Activated naive CD4-positive, alpha-beta T cell treated with anti-CD3 and anti-CD28 coated beads, Interleukin-2, amount 50 U/mL, for 72 hours (primary cell): ENCODE measurements at places on chromosomes 2 and 18. TPM values are rescaled to one million over a fixed set of nuclear protein-coding genes. Genes with fewer than 3 reads are reported as not detected.

The SFT2D3 gene
- 3.5 TPM for total RNA-seq

The REG1A gene
- not detected for total RNA-seq

The SERPINB2 gene
- not detected for total RNA-seq

The C1QL2 gene
- not detected for total RNA-seq

The RTP5 gene
- total RNA-seq = 0.09 TPM

The EVA1A gene
- 0.72 TPM for total RNA-seq

The ADCYAP1 gene
- total RNA-seq = not detected

The TCF23 gene
- 0.07 TPM for total RNA-seq

The IL1A gene
- total RNA-seq = 0.49 TPM

The REG3G gene
- not detected for total RNA-seq

The UCN gene
- 1.6 TPM for total RNA-seq

DNA sequence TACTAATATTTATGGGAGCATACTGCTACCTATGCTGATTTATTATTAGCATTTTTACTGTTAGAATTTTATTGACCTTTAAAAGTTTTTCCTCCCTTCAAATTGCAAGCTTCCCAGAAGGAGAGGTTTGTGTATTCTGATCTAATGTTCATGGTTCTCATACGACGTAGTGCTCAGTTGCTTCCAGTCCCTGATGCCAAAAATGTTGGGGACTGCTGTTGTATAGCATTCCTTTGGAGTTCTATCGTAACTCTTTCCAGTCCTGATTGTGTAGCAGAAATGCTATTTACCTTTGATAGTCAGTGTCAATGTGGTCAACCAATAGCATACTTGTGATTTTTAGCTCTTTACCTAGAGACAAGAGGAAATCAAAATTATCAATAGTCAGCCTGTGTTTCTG lies 69.5 kb upstream of the ZSWIM2 start:
- DNase-seq = no peak

DNA sequence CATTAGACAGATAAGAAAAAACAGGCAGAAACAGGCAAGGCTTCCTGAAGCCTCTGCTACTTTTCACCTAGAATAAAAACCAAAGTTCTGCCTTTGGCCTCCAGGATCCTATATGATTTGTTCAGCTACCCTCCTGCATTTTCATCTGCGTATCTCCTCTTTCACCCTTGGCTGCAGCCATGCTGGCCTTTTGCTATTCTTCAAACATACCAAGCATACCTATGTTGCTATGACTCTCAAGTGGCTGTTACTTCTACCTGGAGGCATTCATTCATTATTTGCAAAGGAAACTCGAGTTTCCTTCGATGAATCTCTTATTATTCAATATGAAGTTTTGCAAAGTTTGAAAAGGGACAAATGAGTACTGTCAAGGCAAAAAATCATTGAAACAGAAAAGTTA lies 106.4 kb upstream of the HNMT start:
- no peak for DNase-seq

DNA sequence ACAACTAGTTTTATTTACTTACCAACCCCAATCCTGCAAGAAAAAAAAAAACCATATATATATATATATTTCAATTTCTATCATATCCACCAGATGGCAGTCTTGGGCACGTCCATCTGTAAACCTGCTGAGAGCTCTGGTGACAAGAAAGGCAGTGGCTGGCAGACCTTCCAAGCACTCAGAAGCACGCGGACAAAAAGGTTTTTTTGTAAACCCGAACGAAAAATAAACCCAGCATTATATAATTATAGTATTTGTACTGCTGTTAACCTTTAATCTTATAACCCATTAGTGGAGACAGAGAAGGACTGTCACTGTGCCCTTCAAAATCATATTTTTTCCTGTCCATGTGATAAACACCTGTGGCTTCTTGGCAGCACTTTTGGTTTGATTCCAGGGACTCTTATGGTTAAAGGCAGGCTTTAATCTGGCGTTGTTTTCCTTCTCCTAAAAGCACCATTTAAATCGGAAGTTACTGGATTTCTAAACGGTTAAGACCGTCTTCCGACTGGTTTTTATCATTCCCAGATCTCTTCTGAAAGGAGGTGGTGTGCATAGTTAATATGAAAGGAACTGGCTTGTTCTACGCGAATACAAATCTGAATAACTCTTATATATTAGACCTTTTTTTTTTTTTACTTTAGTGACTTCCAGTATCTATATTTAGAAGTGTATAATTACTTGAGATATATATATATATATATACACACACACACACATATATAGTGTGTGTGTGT lies 31.0 kb upstream of the SLC3A1 start:
- no peak for DNase-seq

DNA sequence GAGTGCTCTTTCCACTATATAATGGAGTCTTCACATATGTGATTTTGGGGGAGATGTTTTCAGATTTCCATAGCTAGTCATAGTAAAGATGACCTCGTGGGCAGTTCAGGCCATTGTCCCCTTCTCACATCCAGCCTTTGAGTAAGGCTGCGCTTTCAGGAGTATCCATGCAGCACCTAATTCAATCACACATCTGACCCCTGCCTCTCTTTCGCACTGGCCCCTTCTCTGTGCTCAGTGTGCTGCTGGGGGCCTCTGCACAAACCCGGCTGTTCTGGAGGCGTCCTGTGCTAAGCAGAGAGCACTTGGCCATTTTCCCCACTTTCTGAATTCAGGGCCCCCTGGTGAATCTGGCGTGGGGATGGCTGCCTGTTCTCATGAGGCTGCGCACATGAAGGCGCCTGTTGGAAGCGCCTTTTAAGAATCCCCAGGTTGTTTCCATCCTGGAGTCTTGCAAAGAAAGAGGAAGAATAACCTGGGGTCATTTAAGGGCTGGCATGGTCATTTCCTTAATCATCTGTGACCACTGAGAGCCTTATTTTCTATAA lies 96.0 kb upstream of the ALPP start:
- no peak for DNase-seq

- peak; percentile 22 for DNase-seq
Observed at GRCh38 chr2:73830871-73831401, 2.2 kb downstream of the STAMBP start.

DNA sequence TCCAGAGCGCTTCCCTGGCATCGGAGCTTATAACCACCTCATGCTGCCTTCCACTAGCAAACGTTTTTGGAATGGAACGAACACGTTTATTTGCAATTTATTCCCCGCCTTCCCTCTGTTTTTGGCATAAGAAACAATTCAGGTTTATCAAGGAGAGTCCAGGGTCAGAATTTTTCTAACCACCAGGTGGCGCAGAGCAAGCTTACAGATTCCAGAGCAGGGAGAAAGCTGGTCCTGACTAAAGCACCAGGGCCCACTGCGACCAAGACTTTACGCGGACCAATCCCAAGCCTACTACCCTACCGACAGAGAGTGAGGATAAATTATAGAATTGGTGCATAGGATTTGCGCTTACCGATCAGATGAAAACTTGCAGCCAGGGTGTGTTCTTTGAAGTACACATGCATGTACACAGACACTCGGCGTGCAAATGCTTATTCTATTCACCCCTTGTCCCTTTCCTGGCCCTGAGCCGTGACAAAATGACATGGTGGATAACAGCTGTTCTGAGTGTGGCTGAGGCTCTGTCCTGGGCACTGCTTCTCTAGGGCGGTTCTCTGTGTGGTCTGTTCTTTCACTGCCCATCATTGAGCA lies 34.7 kb downstream of the NAPG start:
- DNase-seq = no peak

DNA sequence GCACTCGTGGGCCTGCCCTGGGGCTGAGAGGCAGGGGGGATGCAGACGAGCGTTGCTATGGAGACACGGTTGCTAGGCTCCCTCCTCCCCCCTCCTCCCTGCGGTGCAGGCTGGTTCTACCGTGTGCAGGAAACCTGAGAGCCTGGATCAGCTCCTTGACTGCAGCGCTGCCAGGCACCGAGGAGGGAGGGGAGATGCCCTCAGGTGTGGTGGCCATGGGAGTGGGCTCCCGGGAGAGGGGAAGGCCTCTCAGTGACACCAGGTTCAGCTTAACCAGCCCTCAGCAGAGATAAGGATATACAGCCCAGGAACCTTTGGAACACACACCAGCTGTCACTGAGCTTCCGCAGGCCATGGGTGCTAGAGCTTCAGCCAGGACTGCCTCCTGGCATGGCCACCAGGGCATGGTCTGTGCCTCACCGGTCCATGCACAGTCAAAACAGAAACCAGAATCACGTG lies 124.4 kb upstream of the PXDN start:
- DNase-seq = no peak

- no peak for DNase-seq
Observed at GRCh38 chr2:21026479-21027282, 17.2 kb downstream of the APOB start.

GRCh38 chr2:23658466-23658942 lies 268.4 kb downstream of the ATAD2B start:
- DNase-seq = peak; percentile 35

- no peak for DNase-seq
Observed at GRCh38 chr18:52875725-52876124, 535.7 kb downstream of the DCC start.

DNA sequence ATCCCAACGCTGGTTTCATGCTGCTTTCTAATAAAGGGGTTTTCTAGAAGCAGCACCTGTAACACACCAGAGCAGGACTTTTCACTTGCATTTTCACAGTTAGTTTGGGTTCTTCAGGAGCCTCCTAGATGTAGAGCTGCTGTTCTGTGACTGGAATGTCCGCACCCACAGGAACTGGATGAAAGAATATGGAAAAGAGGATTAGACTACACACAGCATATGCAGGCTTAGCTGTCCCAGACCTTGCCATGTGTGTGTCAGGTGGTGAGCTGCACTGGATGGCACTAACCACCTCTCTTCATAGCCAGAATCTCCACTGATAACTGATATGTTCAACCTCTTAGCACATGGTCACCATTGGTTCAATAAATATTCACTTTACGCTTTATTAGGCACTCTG lies 112.1 kb upstream of the POU3F3 start:
- DNase-seq = no peak

- no peak for DNase-seq
Observed at GRCh38 chr2:75277111-75277510, 77.8 kb upstream of the TACR1 start.

DNA sequence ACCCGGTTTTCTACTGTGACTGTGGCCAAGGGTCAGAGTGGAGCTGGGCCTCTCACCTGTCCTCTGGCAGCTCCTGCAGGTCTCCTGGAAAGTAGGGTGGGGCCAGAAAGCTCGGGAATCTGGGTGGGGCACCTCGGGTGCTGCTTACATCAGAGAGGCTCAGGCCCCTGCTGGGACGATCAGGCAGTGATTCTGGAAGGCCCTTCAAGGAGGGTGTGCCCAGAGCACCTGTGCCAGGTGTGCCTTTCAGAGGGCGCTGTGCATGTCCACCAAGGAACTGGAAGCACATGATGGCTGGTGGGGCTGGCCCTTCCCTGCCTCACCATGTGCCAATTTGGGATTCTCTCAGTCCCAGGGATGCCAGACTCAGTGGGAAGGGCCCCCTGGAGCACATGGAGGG lies 44.0 kb downstream of the ATP6V1C2 start:
- no peak for DNase-seq

DNA sequence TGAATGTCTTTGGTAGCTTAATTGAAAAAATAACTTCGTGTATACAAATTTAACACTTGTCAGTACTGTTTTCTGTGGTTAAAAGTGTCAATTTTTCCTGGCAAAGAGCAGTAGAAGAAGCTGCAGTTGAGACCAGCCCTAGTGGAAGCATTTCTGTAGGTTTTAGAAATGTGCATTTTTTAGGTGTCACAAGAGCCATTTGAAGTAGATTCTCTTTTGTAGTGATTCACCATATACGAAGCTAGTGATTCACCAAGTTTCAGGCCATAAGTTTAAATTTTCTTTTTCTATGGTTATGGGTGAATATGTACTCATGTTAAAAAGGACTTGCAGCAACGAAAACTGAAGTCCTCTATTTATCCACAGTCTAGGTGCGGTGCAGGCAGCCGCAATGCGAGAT lies 4.2 kb downstream of the NABP1 start:
- DNase-seq = no peak

DNA sequence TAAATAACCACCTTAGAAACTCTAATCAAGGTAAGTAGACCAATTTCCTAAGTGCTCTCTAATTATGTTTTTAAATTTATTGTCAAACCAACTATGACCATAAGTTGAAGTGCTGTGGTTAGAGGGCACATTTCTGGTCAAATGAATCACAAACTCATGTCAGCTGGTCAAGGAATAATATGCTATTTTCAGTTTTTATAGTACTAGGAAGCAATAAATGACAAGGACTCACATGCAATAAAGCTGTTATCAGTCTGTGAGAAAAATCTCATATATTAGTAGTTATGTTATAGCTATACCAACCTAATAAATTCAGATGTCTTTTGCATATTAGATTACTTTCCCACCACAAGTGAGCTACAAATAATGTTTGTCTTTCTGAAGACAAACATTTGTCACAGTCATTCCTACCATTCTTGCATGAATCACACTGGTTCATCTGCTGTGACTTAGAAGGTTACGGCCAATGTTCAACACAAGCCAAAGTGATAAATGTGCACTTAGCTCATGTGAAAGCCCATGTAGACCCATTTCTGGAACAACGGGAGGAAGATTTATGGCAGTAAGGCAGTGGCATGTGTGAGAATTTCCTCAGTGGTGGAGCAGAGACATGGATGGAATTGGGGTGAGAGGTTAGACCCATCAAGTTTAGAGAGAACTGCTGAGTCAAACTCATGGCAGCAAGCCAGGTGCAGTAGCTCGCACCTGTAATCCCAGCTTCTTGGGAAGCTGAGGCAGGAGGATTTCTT lies 27.4 kb upstream of the CCNYL1 start:
- no peak for DNase-seq

- DNase-seq = no peak
Observed at GRCh38 chr2:59791004-59791618, 762.3 kb downstream of the BCL11A start.

- no peak for DNase-seq
Observed at GRCh38 chr2:3041246-3041645, 336.4 kb downstream of the EIPR1 start.
